Fibroblast of the aortic adventitia (primary cell): ENCODE measurements at places on chromosomes 3 and 15. TPM values are rescaled to one million over a fixed set of nuclear protein-coding genes. Genes with fewer than 3 reads are reported as not detected.

GRCh38 chr3:35635926-35636683 is 3.2 kb upstream of the ARPP21 start:
- no peak for DNase-seq

GRCh38 chr3:134796281-134797056 is 1.4 kb downstream of the EPHB1 start:
- peak; percentile 24 for DNase-seq

GRCh38 chr3:146148468-146148931 is 12.5 kb downstream of the PLOD2 start:
- peak; percentile 68 for DNase-seq

- DNase-seq, result no peak
Observed at GRCh38 chr15:101198800-101199199, 53.0 kb downstream of the CHSY1 start.

Gene HRG
- total RNA-seq, result not detected in 2 replicates

Gene CFAP100
- not detected in 2 replicates for total RNA-seq

- DNase-seq, result no peak
Observed at GRCh38 chr3:58351920-58352319, 19.2 kb downstream of the PXK start.

DNA sequence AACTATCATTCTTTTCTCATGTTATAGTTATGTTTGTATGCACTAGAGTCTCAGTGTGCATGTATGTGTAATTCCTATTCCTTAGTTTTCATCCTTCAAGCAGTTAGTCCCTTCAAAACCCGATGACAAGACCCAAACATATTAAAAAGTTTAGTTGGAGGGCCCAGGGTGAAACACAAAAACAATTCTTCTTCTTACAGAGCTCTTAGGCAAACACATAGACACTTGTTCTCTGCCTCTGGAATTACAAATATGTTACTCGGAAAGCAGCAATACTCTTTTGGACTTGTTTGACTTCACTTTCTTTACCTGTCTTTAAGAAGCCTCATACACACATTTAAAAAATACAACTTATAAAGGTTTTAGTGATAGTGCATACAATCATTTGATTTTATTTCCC is 763 bp upstream of the CNTN6 start:
- DNase-seq, result no peak

Gene SNX33
- total RNA-seq, result 27.8 and 35.2 TPM in 2 replicates

- DNase-seq, result no peak
Observed at GRCh38 chr3:32571192-32571485, 481 bp upstream of the DYNC1LI1 start.

DNA sequence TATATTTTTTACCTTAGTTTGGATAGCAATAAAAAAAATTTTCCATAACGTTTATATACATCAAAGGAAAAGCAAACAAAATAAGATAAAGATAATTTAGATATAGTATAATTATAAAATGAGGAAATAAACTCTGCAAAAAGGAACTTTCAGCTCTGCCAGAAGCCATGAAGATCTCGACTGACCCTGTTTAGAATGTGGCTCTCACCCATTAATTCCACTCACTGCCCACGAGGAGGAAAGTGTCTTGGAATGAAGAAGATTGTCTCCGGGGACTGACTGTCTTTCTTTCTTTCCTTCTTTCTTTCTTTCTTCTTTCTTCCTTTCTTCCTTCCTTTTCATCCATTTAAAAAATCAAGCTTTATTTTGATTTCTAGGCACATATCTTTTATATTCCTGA is 20.1 kb upstream of the PRR20G start:
- no peak for DNase-seq

DNA sequence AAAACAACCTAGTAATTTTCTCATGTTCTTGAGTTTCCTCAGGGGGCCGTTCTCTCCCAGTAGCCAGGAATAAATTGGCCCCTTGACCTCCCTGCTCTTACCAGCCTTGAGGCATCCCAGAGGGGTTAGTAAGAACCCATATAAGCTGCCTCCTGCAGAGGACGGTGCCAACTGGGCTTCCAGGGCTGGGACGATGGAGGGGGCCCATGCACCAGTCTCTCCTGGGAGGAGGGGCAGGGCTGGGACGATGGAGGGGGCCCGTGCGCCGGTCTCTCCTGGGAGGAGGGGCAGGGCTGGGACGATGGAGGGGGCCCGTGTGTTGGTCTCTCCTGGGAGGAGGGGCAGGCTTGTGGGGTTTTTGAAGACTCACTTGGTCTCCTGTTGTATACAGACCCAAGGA is 22.0 kb downstream of the LINGO1 start:
- DNase-seq, result no peak

Gene HTR3C
- not detected in 2 replicates for total RNA-seq

- DNase-seq, result peak; percentile 93
Observed at GRCh38 chr15:40092256-40092978, 16.3 kb downstream of the BMF start.

DNA sequence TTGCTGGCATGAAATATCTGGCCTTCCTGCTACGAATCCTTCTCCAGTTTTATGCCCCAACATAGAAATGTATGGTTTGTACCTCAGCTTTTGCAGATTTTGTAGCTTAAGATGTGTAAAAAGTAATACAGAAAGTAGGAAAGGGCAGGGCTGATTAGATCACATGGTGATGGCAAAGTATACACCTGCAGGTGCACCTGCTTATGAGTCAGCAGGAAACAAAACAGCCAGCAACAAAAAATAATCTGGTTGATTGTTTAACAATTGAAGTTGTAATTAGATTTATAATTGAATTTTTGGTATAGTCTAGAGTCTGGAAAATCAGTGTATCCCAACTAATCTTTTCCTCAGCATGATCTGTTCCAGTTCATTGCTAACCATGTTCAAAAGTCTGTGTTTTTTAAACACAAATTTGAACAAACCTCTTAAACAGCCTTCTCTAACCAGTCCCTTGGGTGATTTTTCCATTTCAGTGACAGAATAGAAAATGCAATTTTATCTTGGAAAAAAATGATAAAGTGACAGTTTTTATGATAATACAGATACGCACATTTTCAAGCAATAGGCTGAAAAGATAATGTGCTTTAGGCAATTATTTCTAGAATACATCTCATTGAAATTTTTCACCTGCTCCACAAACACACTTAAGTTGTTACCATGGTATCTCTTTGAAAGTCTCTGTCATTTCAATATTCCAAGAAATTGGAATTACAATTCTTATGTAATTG is 477.4 kb downstream of the NAALADL2 start:
- no peak for DNase-seq

GRCh38 chr3:113035387-113035982 is 44.7 kb downstream of the GTPBP8 start:
- DNase-seq, result peak; percentile 70

Gene RAB27A
- 9.9 and 27.7 TPM in 2 replicates for total RNA-seq

Gene PRR23C
- total RNA-seq, result not detected in 2 replicates

Gene CCR5
- not detected in 2 replicates for total RNA-seq

Gene GP5
- 0.09 and 0.49 TPM in 2 replicates for total RNA-seq

Gene HESX1
- total RNA-seq, result 0.81 and 2.4 TPM in 2 replicates

- no peak for DNase-seq
Observed at GRCh38 chr15:41494922-41495735, 1.5 kb downstream of the ITPKA start.

Gene SMCO1
- not detected in 2 replicates for total RNA-seq

Gene GNB4
- total RNA-seq, result 50.5 and 63.4 TPM in 2 replicates

Gene PGBD4
- total RNA-seq, result 1.6 and 2.2 TPM in 2 replicates

DNA sequence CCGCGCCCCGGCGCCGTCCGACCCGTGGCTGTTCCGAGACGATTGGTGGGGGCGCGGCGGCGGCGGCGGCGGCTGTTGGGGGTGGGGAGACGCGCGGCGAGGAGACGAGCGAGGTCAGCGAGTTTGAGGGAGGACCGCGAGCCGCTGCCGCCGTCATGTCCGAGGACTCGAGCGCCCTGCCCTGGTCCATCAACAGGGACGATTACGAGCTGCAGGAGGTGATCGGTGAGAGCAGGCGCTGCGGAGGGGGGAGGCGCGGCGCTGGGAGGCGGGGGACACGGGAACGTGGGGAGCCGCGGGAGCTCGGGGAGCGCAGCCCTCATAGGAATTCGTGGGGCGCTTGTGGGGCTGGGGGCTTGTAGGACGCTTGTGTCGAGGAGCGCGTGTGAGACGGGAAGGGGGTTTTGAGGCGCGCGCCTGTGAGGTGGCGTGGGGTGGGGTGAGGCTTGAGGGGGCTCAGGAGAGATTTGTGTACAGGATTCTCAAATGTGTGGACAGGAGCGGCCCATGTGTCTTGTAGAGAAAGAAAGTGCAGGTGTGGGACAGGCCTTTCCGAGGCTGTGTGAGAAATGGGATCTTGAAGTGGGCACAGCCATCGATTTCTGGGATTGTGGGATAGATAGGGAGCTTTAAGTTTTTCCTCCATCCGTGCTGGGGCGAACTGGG is 518 bp downstream of the OXSR1 start:
- DNase-seq, result peak; percentile 12

Gene TNK2
- total RNA-seq, result 7.1 and 10.8 TPM in 2 replicates

- DNase-seq, result no peak
Observed at GRCh38 chr3:20353286-20353685, 167.3 kb upstream of the SGO1 start.

DNA sequence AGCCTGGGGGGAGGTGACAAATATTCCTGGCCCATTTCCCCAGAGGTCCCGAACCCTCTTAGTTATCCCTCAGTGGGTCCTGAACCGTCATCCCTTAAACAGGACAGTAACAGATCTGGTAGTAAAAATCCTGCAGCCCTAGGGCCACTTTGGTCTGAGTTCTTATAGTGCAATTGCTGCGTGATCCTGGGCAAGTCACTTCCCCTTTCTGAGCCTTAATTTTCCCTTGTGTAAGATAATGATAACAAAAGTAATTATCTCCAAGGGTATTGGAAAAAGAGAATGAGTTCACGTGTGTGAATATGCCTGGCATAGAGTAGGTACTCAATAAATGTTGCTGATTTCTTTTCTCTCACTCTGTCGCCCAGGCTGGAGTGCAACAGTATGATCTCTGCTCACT is 2.9 kb upstream of the JAGN1 start:
- no peak for DNase-seq

Gene CADPS
- 0.57 and 3.7 TPM in 2 replicates for total RNA-seq

DNA sequence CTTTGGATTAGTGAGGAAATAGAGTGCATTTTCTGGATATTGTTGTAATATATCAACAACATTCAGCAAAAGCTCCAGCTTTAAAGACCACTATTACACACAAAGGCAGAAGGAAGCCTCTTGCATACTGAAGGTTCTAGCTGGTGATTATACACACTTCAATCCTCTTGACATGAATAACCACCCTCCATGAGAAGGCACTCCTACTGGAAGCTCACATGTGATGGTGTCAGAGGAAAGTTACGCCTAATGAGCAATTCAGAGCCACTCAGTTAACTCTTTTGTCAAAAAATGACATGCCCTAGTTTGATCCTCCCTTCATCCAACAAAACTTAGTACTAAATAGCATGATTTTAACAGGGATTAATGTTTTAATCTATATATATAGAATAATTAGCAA is 124.6 kb upstream of the LYSMD4 start:
- DNase-seq, result no peak

DNA sequence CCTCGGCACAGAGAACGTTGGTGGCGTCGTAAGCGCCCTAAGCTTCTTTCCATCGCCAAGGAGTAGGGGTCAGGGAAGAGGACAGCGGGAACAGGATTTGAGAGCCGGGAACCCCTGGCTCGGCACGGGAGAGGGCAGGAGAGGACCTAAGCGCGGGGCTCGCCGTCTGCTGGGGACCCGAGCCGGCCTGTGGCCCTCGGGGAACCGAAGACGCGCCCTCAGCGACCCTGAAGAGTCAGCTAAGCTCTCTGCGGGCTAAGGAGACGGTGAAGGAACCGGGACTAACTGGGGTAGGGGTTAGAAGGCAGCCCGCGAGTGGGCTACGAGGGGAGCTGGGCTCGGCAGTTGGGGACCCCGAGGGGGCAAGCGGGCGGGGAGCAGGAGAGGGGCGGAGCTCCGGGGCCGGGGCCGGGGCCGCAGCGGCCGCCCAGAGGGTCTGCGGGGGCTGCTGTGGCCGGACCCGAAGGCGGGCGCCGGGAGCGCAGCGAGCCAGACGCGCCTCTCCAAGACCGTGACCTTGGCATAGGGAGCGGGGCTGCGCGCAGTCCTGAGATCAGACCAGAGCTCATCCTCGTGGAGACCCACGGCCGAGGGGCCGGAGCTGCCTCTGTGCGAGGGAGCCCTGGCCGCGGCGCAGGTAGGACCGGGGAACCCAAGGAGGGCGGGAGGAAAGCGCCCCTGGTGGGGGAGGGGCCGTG is 574 bp downstream of the CASR start:
- DNase-seq, result no peak

- no peak for DNase-seq
Observed at GRCh38 chr3:39022286-39022630, 29.5 kb downstream of the SCN11A start.

DNA sequence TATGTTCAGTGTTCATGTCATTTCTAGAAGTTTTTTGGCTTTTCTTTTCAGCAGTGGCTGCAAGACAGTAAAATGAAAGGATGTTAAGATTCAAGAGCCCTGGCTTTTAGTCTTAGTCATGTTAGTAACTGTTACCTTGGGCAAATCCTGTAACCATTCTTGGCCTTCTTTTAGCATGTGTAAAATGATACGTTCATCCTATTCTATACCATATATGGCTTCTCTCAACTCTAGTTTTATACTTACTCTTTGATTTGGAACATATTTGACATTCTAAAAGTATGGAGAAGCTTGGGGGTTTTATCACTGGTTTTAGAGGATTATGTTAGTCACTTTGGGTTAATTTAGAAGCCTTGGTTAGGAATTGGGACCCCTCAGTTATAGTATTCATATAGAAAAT is 20.1 kb downstream of the GTF2E1 start:
- no peak for DNase-seq

DNA sequence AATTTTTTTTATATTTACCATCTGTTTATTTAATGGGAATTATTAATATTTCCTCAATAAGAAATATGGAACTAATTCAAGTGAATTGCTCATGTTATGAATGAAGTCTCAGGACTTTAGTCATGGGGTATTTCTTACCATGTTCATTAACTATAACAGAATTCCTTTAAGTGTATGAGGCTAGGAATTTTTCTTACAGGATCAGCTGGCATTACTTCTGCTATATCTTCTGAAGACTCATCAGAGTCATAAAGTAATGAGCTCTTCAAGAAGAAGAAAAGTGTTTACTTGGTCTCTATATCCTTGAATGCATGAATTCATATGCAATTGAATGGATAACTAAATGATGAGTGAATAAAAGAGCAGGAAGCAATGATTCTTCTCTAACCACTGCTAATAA is 486.8 kb upstream of the THBS1 start:
- no peak for DNase-seq

DNA sequence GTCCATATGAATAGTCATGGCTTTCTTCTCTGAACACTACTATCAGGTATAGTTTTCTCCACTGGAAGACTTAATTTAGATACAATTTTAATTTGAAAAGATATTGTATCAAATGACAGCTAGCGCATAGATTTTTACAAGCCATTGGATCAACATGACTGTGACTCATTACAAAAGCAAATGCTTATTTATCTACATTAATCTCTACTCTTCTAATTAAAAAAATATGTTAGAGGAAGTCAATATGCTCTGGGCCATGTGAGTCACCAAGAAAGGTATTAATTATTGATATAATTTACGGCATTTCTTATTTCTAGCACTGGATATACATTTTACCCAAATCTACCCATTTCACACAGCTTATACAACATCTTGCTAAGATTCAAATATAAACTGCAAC is 800.3 kb upstream of the GBE1 start:
- DNase-seq, result no peak

Gene PLS1
- total RNA-seq, result 0.99 and 2.0 TPM in 2 replicates
